H9 (cell line): ENCODE measurements at places on chromosomes 1 and 21.
A peak's percentile ranks its signal among the peaks of the same experiment; 100 is the strongest.

DNA sequence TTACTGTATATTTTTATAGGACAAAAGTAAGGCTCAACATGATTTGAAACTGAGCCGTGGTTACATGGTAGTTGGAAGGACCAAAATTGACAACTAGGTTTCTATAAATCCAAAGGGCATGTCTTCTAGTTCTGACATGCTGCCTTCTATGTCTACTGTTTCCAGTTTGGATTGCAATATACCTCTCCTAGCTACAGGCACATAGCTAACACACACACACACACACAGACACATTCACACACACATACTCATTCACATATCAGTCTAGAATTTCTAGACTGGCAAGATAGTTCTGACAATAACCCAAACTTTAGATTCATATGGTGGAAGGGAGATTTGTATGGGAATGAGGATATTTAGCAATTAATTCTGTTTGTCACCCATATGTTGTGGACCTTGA is 544.8 kb upstream of the CAMK1G start:
- DNase-seq = no peak

DNA sequence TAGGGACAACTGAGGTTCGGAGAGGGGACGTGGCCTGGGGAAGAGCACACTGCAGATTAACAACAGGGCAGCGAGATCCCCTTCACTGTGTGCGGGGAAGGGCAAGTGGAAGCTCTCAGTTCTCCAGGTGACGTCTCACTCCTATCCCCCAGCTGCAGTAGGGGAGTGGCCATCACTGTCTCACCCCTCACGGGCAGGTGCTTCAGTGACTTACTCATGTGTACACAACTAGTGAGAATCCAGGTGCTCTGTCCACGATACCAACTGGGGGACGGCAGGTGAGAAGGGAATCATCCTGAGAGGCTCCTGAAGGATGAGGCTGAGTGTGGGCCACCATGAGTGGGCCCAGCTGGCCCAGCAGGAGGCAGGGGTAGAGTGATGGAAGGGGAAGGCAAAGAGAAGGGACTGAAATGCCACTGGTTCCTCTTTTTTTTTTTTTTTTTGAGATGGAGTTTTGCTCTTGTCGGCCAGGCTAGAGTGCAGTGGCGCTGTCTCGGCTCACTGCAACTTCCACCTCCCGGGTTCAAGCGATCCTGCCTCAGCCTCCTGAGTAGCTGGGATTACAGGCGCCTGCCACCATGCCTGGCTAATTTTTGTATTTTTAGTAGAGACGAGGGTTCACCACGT is 25.9 kb downstream of the RHBG start:
- no peak for DNase-seq

GRCh38 chr1:70997793-70998192 is 49.8 kb downstream of the PTGER3 start:
- no peak for DNase-seq

DNA sequence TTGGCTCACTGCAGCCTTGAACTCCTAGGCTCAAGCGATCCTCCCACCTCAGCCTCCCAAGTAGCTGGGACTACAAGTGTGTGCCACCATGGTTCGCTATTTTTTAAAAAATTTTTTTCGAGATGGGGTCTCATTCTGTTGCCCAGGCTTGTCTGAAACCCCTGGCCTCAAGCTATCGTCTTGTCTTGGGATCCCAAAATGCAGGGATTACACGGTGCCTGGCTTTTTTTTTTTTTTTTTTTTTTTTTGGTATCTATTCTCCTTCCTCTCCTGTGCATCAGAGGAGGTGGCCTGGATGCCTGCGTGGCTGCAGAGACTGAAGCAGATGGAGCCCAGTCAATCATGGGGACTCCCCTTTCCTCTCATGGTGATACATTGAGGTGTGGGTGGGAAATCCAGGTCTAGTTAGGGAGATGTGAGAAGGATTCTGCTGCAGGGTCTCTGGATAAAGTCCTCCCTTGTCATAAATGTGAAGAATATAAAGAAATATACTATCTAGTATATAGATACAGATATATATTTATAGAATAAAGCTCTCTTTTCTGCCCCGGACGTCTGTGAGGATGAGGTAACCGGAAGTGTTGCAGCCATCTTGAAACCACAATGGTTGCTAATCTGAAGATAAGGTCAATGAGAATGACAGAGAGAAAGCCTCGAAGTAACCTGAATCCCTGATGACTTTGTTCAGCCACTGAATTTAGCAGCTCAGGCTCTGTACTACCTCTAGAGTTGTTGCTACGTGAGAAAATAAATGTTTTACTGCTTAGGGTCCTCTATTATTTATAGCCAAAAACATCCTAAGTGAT is 19.5 kb upstream of the RGSL1 start:
- DNase-seq = no peak

DNA sequence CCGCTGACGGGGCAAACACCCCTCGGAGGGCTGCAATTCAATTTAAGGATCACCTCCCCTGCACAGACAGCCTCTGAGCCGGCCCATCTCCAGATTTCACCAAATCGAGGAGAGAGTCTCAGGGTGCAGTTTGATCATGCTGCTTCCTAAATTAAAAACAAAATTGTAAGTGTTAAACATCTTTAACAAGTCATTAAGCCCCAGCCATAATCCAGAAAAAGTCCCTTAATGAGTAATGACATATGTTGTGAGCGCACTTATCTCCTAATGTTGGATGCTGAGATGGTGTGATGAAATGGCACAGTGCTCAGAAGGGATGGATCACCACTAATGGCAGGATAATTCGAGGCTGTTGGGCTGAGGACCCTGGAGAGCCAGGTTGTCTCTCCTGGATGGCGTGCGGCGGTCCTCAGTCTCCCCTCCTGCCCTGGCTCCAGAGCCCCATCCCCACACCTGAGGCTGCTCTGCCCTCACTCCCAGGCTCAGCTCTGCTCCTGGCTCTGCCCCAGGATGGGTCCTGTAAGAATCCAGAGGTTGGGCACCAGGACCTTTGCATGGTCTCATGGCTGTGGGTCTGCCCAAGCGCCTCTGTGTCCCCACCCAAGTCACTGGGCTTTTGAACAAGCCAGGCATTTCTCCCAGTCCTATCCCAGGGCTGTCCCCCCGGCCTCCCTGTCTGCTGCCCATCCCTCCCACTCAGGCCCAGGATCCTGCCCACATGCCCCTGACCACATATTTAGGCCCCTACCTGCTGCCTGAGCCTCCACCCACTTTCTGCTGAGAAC is 224.4 kb upstream of the POU3F1 start:
- DNase-seq = no peak

DNA sequence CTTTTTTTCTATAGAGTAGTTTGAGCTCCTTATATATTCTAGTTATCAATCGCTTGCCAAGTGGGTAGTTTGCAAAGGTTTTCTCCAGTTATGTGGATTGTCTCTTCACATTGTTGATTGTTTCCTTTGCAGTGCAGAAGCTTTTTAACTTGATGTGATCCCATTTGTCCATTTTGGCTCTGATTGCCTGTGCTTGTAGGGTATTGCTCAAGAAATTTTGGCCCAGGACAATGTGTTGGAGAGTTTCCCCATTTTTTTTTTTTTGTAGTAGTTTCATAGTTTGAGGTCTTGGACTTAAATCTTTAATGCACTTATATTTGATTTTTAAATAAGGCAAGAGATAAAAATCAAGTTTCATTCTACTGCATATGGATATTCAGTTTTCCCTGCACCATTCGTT is 774.8 kb upstream of the ADAMTS5 start:
- DNase-seq = no peak

GRCh38 chr1:204782118-204782700 is 88.5 kb upstream of the NFASC start:
- DNase-seq = no peak

DNA sequence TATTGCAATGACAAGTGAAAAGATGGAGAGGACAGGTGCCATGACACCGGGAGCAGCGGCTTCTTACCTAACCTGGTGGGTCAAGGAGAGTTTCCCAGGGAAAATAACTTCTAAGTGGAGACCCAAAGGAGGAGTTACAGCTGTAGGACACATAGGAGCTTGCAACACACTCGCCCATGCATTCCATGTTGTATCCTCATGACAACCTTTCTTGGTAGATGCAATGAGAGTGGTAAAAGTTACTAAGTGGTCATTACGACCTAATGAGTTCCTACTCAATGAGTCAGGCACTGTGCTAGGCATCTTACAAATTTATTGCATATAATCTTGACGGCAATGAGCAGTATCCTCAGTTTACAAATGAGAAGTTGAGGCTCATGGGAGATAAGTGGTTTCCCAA is 119.5 kb upstream of the HOOK1 start:
- no peak for DNase-seq

GRCh38 chr1:200890818-200891773 is 3.6 kb upstream of the INAVA start:
- DNase-seq = peak; percentile 83

- DNase-seq = no peak
Observed at GRCh38 chr1:160844447-160845232, 18.0 kb downstream of the CD244 start.

GRCh38 chr1:59707178-59707791 is 107.5 kb upstream of the HOOK1 start:
- DNase-seq = no peak

DNA sequence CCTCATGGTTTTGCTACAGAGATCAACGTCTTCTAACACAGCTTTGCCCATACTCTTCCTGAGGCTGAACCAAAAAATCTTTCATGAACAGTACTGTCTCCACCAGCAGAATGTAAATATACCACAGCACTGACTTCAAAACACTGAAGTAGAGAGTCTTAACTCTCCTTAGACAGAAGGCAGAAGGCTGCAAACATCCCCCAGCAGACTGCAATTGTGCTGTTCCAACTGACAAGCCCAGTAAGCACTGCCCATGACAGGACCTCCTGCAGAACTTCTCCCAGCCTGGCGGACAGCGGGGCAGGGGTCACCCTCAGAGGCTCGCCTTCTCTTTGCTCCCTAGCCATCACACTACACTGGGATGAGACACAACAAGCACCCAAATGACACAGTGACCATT is 218.7 kb downstream of the RERE start:
- no peak for DNase-seq

DNA sequence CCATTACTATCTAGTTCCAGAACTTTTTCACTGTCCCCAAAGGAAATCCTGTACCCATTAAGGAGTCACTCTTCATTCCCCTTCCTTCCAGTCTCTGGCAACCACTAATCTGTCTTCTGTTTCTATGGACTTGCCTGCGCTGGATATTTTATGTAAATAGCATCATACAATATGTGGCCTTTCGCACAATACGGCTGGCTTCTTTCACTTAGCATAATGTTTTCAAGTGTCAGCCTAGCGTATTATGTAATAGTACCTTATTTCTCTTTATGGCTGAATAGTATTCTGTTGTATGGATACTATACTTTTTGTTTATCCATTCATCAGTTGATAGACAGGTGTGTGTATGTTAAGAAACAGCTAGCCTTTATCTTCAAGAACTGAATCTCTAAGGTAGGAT is 14.3 kb downstream of the ATF3 start:
- no peak for DNase-seq

DNA sequence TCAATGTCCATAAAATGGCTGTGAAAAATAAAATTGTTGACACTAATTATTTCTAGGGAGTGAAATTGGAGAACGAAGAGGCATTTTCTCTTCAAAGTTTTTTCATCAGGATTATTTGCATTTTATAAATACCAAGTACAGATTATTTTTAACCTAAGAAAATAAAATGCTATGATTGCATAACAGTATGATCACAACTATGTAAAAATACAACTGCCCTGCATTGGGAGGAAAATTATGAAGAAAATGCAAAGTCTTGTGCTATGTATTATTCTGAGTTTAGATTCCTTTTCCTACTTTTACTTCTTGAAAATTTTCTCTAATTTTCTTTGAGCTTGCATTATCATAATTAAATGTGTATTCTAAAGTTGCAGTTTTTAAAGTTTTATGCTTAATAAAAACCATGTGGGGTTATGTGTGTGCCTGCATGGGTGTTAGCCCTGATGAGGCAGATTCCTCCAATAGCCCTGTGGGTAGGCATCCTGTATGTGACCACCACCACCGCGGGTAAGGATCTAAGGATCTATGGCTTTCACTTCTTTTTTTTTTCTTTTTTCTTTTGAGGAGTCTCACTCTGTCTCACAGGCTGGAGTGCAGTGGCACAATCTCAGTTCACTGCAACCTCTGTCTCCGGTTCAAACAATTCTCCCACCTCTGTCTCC is 24.7 kb downstream of the STX6 start:
- DNase-seq = no peak

GRCh38 chr21:41989698-41990097 is 20.5 kb downstream of the ZBTB21 start:
- DNase-seq = no peak

DNA sequence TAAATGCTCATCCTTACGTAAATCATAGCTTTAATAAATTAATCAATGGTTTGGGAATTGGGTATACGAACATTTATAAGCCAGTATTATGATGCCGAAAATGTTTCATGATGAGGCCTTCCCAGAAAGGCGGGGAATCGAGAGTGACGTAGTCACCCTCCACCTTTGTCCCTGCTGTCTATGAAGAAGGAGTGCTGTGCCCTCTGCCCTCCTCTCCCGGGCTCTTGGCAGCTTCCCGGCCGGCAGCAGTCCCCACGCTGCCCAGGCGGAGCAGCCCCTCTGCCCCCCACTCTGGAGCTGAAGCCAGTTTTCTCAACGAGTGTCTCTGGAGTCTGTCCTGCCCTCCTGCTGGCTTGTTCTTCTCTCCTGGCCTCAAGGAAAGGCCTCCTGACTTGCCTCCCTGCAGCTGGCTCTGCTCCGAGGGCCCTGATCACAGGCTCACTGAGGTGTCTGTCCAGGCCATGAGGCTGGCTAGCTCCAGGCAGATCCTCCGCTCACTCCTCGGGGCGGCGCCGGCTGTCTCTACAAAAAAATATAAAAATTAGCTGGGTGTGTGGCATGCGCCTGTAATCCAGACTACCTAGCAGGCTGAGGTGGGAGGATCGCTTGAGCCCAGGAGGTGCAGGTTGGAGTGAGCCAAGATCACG is 150.7 kb upstream of the COL6A1 start:
- DNase-seq = peak; percentile 22

DNA sequence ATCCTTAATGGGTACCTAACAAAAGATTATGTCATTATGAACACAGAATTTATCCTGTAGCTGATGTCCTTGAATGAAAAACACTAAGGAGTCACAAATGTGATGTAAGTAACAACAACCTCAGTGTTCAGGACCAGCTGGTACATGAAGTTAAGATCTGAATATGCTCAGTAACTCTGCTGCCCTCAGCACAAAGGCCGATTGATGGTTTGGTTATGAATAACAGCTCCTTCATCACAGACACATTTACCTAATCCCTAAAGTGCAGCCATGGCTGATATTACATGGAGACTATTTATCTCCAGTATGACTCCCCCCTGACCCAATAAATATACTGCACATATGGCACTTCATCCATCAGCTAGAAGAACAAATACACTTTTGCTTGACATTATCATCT is 75.2 kb downstream of the PLPPR5 start:
- DNase-seq = no peak

DNA sequence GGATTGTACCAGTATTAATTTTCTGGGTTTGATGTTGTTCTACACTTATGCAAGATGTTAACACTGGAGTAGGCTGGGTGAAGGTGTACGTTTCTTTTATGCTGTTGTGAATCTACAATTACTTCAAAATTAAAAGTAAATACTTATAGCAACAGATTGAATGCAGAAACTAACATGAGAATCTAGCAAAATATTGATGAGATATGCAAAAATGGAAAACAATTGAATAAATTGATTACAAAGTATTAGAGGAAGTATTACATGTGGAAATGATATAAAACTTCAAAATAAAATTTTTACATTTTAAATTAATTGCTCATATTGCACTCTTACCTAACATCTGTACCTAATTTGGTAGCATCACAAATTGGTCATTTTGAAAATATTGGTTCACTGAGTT is 5.7 kb upstream of the SPRR3 start:
- DNase-seq = no peak
